K562 (cell line): ENCODE measurements at places on chromosomes 16 and 17. TPM values are rescaled to one million over a fixed set of nuclear protein-coding genes. Genes with fewer than 3 reads are reported as not detected.

DNA sequence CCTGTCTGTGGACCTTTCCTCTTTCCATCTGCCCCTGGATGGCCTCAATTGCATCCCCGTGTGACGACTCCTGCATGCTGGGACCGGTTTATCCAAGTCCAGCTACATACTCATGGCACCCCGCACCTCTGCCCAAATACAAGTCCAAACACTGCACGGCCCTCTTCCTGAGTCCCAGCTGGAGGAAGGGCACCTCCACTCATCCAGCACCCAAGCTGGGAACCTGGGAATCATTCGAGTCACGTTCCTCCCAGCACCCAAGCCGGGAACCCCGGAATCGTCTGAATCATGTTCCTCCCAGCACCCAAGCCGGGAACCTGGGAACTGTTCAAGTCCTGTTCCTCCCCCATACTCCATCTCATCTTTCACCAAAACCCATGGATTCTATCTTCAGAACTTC is 10.2 kb downstream of the TRARG1 start:
- no peak overlapping the region for H3K4me3 ChIP-seq
- no peak for DNase-seq
- H3K27me3 ChIP-seq, result peaks cover 6% of the 10 kb centered on the region

DNA sequence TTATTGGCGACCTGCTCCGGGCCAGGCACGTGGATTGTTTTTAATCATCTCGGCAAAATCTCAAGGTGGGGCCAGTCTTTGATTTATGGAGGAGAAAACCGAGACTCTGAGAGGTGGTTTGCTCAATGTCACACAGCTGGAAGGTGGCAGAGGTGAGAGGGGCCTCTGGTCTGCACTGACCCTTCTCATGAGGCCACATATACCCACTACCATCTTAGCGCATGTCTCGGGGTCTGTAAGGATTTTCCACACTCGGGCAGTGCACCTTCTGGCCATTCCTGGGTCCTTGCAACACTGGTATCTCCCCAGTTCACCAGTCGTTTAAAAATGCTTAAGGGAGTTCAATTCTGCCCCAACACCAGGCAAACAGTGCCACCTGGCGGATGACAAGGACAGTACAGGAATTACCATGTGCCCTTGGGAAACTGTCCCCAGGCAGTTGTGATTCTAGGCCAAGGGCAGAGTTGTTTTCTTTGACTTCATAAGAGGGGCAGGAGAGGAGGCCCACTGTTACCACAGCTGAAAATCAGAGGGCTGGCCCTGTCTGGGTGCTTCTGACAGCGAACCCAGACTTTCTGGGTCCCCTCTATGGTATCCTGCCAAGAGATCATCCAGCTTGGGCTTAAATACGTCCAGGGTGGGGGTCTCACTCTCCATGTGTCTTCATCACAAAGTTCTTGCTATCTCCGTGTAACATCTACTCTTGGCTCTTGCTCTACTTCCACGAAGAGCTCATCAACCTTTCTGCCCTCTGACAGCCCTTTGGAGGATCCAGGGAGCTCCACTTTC is 39.4 kb upstream of the RAI1 start:
- no peaks in the 10 kb centered on the region for H3K36me3 ChIP-seq
- H3K4me1 ChIP-seq, result no peaks in the 10 kb centered on the region; the same call in 1 of the 2 replicates
- H3K27ac ChIP-seq, result no peak overlapping the region
- no peak overlapping the region for H3K4me3 ChIP-seq

GRCh38 chr17:54972406-54973138 is 4.0 kb downstream of the STXBP4 start:
- no peaks in the 10 kb centered on the region for H3K27me3 ChIP-seq
- H3K4me1 ChIP-seq, result no peaks in the 10 kb centered on the region; the same call in none of the 2 replicates
- peak overlapping the region; percentile 7; the same call in 1 of the 3 replicates for H3K27ac ChIP-seq
- H3K36me3 ChIP-seq, result no peaks in the 10 kb centered on the region; the same call in 1 of the 3 replicates

GRCh38 chr16:82621781-82622180 is 5.0 kb upstream of the CDH13 start:
- no peaks in the 10 kb centered on the region for H3K27me3 ChIP-seq
- no peak overlapping the region for H3K4me3 ChIP-seq
- H3K4me1 ChIP-seq, result no peaks in the 10 kb centered on the region

DNA sequence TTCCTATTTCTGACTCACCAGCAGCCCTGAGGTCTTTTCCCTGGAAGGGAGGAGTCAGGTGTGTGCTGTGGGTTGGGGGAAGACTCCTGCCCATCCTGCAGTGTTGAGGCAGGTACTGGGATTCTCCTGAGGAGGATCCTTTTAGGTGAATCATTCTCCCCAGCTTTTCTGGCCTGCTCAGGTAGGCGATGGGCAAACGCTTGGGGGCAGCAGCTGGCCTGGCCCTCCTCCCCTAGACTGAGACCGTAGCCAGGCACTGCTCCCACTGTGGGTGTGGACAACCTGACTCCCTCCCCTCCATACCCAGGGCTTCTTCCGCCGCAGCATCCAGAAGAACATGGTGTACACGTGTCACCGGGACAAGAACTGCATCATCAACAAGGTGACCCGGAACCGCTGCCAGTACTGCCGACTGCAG is 15.1 kb downstream of the GJD3 start:
- no peak for DNase-seq
- H3K4me3 ChIP-seq, result no peak overlapping the region
- peaks cover 50% of the 10 kb centered on the region; the same call in 2 of the 3 replicates for H3K36me3 ChIP-seq
- H3K27me3 ChIP-seq, result no peaks in the 10 kb centered on the region
- no peak overlapping the region for H3K27ac ChIP-seq

DNA sequence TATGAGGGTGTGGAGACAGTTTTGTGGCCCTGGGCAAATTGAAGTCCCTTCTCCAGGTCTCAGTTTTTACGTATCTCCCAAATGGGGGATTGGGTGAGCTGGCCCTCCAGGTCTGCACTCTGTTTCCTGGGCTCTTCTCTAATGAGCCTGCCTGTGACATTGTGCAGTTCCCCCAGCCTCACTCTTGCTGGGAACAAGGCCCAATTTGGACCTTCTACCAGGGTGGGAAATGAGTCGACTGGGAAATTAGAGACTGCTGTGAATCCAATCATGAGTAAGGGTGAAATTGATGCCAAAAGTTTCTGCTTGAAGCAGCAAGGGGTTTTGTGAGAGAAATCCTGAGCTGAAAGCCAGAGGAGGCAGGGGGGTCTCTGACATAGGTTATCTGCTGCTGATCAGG is 71.5 kb upstream of the KSR1 start:
- no peaks in the 10 kb centered on the region for H3K27me3 ChIP-seq
- DNase-seq, result no peak
- H3K36me3 ChIP-seq, result no peaks in the 10 kb centered on the region
- H3K4me3 ChIP-seq, result no peak overlapping the region
- no peak overlapping the region for H3K27ac ChIP-seq

- no peak overlapping the region for H3K27ac ChIP-seq
- H3K27me3 ChIP-seq, result peaks cover 13% of the 10 kb centered on the region
- peaks cover 7% of the 10 kb centered on the region; the same call in 2 of the 3 replicates for H3K4me1 ChIP-seq
- no peak overlapping the region for H3K4me3 ChIP-seq
- no peaks in the 10 kb centered on the region for H3K36me3 ChIP-seq
- DNase-seq, result no peak
These were observed 22.7 kb upstream of the ATP5MC1 start for GRCh38 chr17:48869821-48870318.

GRCh38 chr16:883340-883739 is 82.8 kb upstream of the GNG13 start:
- peaks cover 32% of the 10 kb centered on the region for H3K27me3 ChIP-seq
- H3K4me1 ChIP-seq, result no peaks in the 10 kb centered on the region
- H3K27ac ChIP-seq, result no peak overlapping the region
- DNase-seq, result no peak

- no peaks in the 10 kb centered on the region for H3K27me3 ChIP-seq
- H3K27ac ChIP-seq, result no peak overlapping the region
- H3K36me3 ChIP-seq, result no peaks in the 10 kb centered on the region
These were observed 314.0 kb upstream of the KCNJ16 start for GRCh38 chr17:69761011-69761410.

DNA sequence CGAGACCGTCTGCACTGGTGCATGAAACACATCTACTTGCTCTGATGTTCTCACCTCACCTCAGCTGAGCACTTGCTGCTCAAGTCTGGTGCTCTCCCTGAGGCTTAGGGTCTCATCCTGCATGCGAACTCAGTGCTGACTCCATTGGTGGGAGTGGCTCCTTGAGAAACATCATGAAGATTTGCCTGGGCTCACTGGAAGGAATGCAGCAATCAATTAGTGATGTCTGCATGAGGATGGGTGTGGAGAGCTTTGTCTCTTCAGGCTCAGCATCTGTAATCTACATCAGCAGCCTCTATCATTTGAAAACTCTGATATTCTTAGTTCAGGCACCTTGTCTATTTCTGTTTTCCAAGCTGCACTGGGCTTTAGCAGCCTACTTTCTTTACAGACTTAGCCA is 204.4 kb downstream of the IRF8 start:
- no peak overlapping the region for H3K27ac ChIP-seq
- no peak for DNase-seq
- no peaks in the 10 kb centered on the region for H3K36me3 ChIP-seq
- no peaks in the 10 kb centered on the region; the same call in 2 of the 3 replicates for H3K27me3 ChIP-seq
- no peaks in the 10 kb centered on the region for H3K4me1 ChIP-seq
- H3K4me3 ChIP-seq, result no peak overlapping the region

DNA sequence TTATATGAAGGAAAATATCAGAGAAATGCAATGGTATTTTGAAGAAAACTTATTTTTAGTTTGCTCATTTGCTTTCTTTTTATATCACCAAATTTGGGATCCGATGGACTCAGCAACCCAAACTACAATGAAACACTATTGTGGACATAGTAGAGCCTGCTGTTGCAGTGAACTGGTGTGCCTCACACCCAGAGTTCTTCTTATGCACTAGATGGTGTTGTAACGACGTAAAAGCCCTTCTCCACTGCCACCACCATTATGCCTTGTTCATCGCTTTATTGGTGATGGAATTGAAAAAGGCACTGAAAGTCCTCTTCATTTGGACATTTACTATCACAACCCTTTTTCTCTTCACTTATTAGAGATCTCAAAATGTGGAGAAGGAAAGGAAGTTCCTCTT is 381.3 kb downstream of the CDH8 start:
- no peaks in the 10 kb centered on the region for H3K27me3 ChIP-seq
- no peak overlapping the region for H3K4me3 ChIP-seq
- H3K4me1 ChIP-seq, result no peaks in the 10 kb centered on the region
- H3K27ac ChIP-seq, result no peak overlapping the region
- no peak for DNase-seq

Gene RPH3AL
- 1.7 and 2.3 TPM in 2 replicates for total RNA-seq

Gene ZNF597
- total RNA-seq, result 0.36 and 0.42 TPM in 2 replicates

Gene VASN
- total RNA-seq, result 2.4 and 2.5 TPM in 2 replicates

Gene EPN3
- total RNA-seq, result 0.16 TPM in 2 replicates
